ENCODE measurements at places on chromosomes 7 and 10.

GRCh38 chr7:101940151-101940550, 122.7 kb downstream of the CUX1 start:
- no peak for DNase-seq

DNA sequence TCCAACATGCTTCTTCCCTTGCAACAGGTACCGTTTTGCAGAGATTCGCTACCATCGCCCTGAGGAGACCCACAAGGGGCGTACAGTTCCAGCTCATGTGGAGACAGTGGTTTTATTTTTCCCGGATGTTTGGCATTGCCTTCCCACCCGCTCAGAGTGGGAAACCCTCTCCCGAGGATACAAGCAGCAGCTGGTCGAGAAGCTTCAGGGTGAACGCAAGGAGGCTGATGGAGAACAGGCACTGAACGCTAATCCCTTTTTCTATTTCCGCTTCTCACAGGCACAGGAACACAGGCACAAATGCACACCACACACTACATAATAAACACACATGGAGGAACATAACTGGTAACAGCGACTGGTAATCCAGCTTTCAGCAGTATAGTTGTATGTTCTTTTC, 35.2 kb downstream of the CCAR1 start:
- DNase-seq = no peak

DNA sequence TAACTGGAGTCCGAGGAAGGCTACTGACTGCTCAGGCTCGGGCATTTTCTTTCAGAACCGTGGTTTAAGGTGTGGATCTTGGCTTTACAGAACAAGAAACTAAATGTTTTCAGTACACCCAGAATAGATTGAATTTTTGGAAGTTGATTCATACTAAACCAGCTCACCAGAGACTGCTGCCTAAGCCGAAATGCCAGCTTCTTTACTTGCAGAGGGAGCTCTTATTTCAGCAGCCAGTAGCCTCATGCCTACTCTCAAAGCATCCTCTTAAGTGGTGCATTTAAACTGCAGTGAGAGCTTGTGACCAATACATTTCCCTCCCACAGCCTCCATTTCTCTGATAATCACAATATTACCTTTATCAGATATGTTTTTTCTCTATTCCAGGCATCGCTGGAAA, 615.1 kb downstream of the SUGCT start:
- DNase-seq = no peak

DNA sequence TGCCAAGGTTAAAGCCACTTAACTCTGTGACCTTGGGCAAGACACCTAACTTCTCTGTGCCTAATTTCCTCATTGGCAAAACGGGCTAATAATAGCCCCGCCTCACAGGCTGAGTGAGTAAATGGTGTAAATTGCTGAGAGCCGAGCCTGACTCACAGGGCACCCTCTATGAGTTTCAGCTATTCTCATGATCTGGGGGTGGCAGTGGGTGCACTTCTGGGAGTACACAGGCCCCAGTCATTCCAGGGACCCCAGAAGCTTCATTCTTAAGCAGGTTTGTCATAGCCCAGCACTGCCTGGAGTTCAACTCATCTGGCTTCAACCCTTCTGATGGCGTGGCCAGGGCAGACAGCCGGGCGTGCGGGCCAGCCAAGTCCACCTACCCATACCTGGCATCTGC, 137.2 kb downstream of the GRID1 start:
- no peak for DNase-seq

GRCh38 chr7:48113275-48113674, 24.2 kb downstream of the UPP1 start:
- no peak for DNase-seq

- no peak for DNase-seq
These were observed 12.0 kb downstream of the GET4 start for GRCh38 chr7:888081-889024.

DNA sequence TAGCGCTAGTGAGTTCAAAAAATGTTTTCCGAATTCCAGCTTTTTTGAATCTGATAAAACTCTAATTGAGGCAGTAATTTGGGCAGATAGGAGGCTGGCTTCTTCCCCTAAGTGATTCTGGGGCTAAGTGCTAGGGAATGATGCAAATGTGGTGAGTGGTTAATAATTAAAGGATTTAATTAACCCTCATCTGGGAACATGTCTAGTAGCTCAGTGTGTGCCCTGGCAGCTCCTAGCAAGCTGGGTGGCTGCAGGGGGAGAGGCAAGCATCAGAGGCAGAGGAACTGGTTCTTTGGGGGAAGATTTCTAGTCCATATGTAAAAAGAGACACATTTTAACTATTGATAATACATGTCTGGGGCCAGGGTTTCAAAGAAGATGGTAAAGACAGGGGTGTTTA, 354.5 kb downstream of the WDR11 start:
- no peak for DNase-seq

DNA sequence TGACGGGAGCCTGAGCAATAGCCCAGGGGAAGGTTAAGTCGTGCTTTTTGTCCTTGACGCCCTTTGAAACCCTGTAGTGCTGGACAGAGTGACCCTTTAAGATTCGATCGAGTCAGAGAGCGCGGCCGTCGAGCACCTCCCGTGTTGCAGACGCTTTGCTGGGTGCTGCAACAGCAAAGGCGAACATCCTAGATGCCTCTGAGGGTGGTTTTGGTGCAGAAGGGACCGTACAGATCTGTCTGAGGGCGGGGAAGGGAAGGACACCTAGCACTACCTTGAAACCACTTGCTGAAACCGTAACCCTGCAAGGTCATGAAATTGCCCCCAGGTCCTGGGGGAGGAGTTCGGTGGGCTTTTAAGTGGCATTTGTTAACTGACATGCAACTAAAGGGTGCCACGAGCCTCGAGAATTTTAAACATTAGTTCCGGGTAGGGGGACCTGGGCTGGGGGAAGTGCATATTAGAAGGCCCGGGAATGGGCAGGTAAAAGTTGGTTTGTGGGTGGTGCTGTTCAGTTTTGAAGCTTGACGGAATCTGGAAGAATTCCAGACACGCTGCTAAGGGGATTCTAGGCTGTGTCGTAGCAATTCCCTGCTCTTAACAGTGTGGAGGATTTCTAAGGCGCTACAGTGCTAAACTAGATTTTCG, 786 bp downstream of the ATP5F1C start:
- no peak for DNase-seq

- no peak for DNase-seq
These were observed 160.5 kb downstream of the ARID5B start for GRCh38 chr10:62062028-62062427.

GRCh38 chr10:10205906-10206305, 811.8 kb upstream of the CELF2 start:
- DNase-seq = no peak

- no peak for DNase-seq
These were observed 531.1 kb upstream of the STEAP1 start for GRCh38 chr7:89623018-89623672.

DNA sequence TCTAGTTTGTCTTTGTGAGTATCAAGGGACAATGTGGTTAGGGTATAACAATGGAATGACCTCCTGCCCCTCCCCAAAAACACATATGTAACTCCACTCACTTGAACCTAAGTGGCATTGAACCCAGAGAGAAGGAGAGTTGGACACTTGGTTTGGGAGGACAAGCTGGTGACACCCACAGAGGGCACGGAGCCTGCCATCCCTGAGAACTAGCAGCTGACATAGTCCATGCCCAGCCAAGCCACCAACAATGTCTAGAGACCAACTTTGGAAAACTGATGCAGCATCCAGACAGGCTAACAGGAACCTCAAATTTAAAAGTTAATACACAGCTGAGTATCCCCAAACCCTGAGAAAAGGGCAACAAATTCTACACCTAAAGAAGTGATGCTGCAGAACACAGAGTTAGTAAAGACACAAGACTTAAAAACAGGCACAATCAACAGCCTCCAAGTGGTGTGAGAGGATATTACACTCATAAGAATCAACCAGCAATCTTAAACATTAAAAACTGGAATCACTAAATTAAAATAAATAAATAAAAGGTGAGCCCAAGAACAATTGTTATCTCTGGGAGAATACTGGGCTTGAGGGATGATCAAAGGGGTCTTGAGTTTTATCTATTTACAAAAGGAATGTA, 27.2 kb downstream of the NUDCD3 start:
- no peak for DNase-seq

DNA sequence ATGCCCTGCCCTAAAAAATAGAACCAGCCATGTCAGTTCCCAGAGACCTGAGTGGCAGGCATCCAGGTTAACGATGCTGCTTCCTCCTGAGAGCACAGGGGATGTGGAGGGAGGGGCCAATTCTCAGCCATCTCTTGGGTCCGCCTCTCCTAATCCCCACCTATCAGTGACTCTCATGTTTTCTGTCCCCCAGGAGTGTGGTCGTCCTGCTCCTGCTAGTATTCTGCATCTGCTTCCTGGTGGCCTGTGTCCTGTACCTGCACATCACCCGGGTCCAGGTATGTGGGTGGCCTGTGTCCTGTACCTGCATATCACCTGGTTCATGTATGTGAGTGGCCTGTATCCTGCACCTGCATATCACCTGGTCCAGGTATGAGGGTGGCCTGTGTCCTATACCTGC, 105.3 kb downstream of the ADCY1 start:
- no peak for DNase-seq

- no peak for DNase-seq
These were observed 263.0 kb downstream of the GRID1 start for GRCh38 chr10:86103391-86104101.

DNA sequence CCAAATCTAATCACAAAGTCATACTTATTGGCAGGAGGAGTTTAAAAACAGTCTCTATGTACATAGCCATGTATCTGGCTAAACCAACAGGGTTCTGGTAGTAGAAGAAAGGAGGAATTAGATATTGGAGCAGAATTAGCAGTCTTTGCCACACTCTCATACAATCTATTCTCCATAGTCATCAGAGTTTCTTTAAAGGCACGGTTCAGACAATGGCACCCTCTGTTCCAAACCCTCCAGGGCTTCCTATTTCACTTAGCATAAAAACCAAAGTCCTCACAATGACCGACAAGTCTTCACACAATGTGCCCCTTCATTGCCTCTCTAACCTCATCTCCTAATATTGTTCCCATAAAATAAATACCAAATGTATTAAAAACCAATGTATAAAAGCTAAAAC, 12.7 kb downstream of the ZNF438 start:
- DNase-seq = no peak

DNA sequence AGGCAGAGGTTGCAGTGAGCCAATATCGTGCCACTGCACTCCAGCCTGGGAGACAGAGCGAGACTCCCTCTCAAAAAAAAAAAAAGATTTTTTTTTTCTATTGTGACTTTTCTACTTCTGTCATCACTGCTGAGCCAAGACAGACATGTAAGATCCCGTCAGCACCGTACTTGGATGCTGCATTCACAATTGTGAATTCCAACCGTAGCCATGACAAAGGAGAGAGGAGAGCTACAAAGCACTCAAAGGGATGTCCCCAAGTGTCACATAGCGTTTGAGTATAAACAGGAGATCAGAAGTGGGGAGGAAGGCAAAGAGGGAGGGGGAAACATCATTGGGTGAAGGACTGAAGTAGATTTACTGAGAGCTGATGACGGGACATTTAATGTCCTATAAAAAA, 144.2 kb downstream of the PRPF18 start:
- no peak for DNase-seq

DNA sequence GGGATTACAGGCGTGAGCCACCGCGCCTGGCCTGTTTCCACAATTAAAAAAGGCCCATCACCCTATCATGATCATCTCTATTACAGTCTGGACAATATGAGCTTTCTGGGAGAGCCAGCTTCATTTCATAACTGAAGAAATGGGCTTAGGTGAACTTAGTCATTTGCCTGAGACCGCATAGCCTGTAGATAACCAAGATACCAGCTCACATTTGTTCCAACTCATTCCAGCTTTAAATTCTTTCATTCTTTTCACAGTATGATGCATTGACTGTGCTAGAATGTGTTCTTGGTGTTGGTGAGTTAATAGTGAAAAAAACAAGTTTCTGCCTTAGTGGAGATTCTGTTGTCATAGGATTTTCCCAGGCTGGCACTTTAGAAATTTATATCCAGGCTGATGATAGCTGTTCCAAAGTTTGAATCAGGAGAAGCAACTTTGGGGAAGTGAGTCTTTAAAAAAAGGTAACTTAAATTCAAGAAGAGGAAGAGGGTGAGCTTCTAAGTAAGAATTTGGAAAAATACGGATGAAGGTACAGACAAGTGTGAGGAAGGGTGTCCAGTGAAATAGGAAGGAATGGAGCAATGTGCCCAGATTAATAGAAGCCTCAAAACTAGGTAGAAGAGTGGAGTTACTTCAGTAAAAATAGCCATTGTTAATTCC, 2.1 kb upstream of the H2AZ2 start:
- DNase-seq = no peak

GRCh38 chr10:69466158-69466490, 14.9 kb downstream of the TSPAN15 start:
- DNase-seq = no peak

GRCh38 chr7:90728568-90728967, 132.4 kb downstream of the CDK14 start:
- no peak for DNase-seq

GRCh38 chr10:69241575-69241974, 21.4 kb downstream of the HKDC1 start:
- DNase-seq = no peak

Data from activated B cell treated with CpG ODN at 0.5 μM for 24 hours (primary cell).